Stimulated activated CD8-positive, alpha-beta memory T cell treated with anti-CD3 and anti-CD28 coated beads, Interleukin-4, amount 100 ng/mL, for 4 hours (primary cell): ENCODE measurements at places on chromosomes 7 and 10.
A peak's percentile ranks its signal among the peaks of the same experiment; 100 is the strongest.

DNA sequence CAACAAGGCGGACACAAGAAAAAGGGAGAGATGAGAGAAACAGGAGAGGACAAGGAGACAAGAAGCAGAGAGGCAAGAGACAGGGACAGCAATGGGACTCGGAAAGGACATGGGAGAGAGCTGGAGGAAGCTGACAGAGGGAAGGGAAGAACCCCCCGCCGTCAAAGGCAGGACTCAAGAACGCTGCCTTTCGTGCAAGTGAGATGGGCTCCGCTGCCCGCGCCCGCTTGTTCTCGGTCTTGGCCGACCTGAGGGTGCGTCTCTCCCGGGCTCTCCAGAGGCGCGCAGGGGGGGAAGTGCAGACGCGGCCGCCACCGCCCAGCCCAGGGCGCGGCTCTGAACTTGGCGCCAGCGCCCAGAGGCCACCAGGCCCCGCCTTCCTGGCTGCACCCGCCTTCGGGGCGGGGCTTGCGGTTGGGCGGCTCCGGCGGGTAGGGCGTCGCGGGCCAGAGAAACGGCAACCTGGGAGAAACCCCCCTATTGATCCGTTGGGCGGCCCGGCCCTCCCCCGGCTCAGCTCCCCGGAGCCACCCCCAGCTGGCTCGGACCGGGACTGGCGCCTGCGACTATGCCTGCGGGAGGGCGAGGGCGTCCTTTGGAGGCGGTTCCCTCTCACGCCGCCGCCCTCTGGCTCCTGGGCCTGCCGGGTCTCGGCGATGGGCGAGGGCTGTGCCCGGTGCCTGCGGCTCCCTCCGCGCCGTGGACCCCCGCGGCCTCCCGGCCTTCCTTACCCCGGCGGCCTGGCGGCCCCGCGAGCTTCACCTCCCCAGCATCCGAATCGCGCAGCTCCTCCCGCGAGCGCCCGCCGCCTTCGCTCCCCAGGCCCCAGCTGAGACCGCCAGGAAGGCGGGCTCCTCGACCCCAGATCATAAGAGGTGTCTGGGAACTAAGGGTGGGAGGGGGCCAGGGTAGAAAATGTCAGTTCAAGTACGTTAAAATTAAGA is 2.2 kb upstream of the ANTXRL start:
- DNase-seq, result peak; percentile 21

GRCh38 chr10:43861966-43862751 is 213.5 kb upstream of the ZNF32 start:
- DNase-seq, result no peak

DNA sequence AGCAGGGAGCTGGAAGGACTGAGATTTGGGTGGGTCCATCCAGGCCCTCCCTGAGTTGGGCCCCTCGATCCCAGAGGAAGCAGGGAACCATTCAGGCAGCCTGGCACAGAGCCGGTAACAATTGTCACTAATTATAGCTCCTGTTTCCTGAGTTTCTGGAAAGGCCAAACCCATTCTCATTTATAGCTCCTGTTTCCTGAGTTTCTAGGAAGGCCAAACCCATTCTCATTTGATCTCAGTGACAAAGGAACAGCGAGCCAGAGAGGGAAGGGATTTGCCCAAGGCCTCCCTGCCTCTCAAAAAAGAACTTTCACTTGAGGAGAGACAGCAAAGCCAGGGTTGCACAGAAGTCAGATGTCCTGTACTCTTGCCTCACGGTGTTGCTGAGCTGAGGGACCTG is 521.9 kb downstream of the TYW1 start:
- no peak for DNase-seq

DNA sequence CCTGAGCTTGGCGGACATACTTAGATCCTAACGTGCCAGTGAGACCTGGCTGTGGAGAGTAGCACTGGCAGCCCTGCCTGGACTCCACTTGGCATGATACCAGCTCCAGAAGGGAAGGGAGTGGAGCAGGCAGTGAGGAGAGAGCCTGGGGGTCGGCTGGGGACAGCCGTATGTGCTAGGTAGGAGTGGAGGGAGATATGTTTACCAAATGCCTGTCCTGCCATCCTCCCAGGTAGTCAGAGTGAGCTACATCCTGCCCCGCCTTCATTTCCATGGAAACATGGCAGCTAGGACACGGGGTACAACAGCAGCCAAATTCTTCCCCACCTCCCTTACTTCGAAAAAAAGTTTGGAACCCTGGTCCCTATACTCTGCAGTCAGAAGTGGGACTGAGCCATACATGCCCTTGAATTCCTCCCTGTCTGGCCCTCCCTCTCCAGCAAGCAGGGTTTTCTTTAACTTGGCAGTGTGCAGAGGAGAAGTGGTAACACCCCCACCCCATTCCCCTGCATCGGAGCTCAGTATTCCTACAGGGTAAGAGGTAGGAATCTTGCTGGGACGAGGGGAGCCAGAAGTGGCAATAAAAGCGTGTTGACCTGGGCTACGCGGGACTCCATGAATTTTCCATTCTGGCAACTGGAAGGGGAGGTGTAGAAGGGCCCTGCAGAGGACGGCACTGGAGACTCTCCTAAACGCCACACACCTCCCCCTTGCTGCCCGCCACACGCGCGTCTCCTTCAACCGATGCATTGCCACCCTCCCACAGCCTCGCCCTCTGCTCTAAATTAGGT is 20.0 kb upstream of the SMO start:
- no peak for DNase-seq
